ENCODE measurements at places on chromosomes 1 and 21.

DNA sequence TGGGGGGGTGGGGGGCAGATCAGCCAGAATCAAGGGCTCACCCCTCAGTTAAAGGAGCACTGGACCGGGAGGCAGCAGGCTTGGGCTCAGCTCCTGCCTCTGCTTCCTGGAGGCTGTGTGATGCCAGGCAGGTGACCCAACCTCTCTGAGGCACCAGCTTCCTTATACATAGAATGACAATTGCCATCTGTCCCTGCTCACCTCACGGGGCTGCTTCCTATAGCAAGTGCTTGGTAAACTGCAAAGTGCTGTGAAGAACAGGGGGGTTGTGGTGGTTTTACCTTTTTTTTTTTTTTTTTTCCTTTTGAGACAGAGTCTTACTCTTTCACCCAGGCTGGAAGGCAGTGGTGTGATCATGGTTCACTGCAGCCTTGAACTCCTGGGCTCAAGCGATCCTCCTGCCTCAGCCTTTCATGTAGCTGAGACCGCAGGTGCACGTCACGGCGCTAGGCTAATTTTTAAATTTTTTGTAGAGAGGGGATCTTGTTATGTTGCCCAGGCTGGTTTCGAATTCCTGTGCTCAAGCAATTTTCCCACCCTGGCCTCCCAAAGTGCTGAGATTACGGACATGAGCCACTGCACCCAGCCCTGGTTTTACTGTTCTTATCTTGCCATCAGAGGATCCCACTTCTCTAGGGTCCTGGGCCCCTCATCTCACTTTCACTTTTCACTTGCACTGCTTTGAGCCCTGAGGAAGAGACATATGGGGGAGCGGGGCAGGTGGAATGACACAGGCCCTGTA is 11.6 kb downstream of the KCNQ4 start:
- DNase-seq = no peak

- DNase-seq = no peak
These were observed 146.5 kb downstream of the COQ8A start for GRCh38 chr1:227086636-227087035.

DNA sequence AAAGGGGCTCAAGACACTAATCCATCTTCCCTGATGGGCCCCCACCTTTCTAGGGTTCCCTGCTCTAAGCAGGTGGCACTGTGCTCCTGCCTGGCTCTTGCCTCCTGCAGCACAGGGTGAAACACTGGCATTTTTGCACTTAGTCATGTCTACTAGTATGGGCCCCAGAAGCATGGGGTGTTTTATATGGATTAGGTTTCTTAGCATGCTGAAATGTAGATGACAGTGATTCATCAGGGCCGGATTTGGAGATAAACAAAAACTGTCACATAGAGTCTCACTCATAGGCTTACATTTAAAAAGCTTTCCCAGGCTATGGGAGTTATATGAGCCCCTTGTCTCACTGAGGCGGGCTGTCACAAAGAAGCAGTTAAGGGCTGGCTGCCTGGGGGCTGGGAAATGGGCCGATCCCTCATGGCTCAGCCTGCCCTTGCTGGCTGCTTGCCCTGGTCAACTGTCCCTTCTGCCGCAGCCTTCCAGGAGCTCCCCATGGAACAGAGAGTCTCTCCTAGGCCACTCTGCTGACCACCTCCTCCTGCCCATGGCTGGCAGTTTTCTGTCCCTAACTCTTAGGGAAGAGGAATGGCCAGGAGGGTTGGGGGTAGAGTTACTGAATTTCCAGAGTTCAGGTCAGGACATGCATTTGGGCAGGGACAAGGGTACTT is 6.5 kb downstream of the GALNT2 start:
- DNase-seq = no peak

DNA sequence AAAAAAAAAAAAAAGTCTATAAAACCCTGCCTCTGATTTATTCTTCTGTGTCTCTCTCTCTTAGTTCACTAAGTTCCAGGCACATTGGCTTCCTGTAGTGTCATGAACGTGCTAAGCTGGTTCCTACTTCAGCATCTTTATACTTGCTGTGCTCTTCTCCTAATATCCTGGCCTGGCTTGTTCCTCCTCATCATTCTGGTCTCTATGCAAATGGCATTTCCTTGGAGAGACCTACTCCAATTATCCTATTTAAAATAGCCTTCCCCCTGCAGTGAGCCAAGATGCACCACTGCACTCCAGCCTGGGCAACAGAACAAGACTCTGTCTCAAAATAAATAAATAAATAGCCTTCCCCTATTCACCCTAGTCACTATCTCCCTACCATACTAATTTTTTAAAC is 9.7 kb upstream of the CLCC1 start:
- no peak for DNase-seq
